ENCODE measurements at places on chromosomes 6 and 20.

GRCh38 chr20:13348311-13349234, 127.5 kb downstream of the ISM1 start:
- no peak for DNase-seq

DNA sequence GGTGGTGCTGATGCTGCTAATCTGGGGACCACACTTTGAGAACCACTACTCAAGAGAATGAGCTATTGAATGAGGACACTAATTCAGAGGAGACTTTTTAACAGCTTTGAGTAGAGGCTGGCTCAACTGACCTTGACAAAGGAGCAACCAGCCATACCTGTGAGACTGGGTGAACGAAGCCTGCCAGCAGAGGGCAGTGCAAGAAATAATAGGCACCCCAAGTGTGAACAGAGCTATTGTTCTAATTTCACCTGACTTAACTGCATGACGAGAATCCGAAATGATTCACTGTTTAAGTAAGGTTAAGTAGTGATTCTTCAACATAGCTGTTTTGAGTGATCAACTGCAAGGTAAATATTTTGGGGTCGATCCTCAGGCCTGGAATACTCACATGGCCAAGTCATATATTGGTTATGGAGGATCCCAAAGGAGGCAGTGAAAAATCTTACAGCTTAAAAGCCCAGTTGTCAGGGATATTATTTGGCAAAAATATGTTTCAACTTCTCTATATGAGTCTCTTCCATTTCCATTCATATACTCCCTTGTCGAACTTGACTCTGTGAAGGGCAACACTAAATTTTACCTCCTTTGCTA, 550.5 kb upstream of the MARCKS start:
- DNase-seq, result peak; percentile 36

GRCh38 chr6:6685249-6686040, 96.9 kb downstream of the LY86 start:
- no peak for DNase-seq

GRCh38 chr20:38872491-38873049, 53.6 kb upstream of the FAM83D start:
- DNase-seq, result no peak

DNA sequence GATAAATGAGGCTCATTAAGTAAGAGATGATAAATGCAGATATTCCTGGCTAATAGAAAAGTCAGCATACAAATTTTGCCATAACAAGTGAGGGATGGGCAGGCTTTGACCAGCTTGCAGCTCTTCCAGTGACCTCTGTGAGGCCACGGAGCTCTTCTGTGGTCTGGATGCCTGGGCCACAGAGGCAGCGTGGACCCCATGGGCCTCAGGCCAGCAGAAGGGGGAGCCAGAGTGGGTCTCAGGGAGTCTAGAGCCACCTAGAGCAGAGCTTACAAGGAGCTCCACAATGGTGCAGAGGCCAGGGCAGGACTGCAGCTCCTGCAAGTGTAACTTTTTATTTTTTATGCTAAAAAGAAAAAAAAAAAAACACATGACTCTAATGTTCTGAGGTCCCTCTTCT, 165.1 kb downstream of the ARID1B start:
- no peak for DNase-seq

DNA sequence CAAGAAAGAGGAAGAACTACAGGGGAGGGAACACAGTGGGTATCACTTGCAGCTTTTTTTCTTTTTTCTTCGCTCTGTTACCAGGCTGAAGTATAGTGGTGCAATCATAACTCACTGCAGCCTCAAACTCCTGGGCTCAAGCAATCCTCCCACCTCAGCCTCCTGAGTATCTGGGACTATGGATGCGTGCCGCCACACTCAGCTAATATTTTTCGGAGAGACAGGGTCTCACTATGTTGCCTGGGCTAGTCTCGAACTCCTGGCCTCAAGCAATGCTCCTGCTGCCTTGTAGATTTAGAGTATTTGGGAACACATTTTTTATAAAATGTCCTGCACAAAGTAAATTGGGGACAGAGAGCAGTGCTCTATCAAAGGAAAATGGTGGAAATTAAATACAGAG, 28.3 kb downstream of the PARD6B start:
- DNase-seq, result no peak

- DNase-seq, result no peak
Observed at GRCh38 chr6:157974967-157975366, 6.7 kb upstream of the SYNJ2 start.

DNA sequence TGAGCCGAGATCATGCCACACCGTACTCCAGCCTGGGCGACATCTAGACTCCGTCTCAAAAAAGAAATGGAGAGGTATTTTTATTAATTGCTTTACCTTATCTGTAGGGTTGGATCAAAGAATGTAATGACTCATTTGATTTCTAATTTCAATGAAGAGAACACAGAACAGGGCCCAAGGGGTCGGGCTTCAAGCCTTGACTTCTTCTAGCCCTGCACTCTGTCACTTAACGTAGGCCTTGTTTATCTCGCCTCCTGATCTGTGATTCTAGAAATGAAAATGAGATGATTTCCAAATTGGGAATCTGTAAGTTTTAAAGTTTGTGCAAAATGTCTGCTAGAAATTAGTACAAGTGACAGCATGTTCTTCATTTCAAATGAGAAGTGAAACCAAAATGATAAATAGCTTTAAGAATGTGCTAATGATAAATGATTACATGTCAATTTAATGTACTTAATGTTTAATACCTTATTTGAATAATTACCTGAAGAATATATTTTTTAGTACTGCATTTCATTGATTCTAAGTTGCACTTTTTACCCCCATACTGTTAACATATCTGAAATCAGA, 180.5 kb downstream of the SLC16A10 start:
- DNase-seq, result no peak

DNA sequence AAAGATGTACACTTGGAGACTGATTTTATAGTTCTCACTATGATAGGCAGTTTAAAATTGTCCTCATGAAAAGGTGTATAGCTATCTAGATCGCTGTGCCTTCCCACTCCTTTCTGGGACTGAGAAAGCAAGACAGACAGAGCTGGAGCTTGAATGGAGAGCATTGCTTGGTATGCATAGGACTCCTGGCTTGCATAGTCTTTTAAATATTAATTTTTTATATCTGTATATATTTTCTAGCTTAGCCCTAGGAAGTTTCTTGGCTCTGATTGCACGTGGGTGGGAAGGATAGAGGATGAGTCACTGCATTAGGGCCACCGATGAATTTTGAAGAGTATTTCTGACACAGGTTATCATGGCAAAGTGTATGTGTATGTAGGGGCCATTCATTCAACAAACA, 150.0 kb upstream of the SPACA1 start:
- DNase-seq, result no peak

DNA sequence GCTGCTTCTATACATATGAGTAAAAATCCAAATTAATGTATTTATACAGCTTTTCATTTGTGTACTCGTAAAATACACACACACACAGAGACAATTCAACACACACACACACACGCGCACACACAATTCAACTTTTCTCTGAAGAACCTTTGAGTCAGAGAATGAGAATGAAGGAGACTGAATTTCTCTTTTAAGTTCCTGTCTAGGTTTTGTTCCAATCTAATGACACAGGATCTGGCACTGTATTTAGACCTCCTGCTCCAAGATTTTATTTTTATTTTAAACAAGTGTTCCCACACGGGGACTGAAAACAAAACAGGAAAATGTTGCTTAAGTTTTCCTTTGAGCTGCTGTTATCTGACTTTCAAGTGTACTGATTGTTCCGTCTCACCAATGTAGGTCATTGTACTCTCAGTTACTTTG, 250.8 kb downstream of the LAMA2 start:
- DNase-seq, result no peak

- DNase-seq, result no peak
Observed at GRCh38 chr6:140202964-140203515, 828.6 kb upstream of the CITED2 start.

GRCh38 chr6:79042088-79042798, 35.8 kb downstream of the PHIP start:
- DNase-seq, result no peak

DNA sequence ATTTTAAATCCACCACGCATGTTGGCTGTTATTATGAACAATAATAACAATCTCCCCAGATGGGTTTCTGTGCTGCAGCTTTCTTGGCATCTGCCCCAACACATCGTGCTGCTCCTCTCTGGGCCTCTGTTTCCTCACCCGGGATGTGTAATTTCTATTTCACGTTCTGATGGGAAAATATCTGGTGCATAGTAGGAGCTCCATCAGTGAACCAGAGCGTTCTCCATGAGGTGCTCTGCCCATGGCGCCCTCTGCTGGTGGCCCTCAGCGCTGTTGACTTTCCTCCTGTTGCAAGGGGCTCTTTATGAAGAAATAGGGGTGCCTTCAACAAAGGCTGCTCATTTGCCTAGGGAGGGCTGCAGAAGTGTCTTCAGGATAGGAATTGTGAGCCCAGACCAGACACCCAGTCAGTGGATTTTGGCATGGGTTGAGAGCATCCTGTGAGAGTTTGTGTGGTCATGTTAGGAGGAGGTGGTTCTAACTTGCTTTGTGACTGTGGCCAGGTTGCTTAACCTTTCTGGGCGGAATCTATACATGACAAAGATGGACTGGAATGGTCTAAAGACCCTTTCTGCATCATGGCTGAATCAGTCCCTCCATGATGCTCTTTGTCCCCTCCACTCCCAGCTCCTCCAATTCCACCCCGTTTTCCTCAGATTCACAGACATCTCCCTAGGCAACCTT, 8.1 kb downstream of the SCRT2 start:
- peak; percentile 62 for DNase-seq

GRCh38 chr6:12336121-12336971, 46.2 kb downstream of the EDN1 start:
- DNase-seq, result no peak

DNA sequence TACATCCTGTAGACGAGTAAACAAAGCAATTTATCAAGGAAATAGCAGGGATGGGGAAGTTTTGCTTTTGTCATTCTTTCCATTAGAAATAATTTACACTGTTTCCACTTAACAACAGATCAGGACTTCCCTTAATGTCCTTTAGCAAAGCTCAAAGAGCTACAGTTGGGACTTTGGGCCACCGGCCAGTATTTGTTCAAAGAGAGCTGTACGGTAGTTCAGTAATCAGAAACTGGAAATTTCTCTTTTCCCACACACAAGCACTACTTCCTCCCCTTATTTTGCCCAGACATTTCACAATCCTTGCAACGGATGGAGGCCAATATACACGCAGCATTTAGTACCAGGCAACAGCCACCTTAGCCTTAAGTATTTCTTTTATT, 12.1 kb upstream of the HINT3 start:
- no peak for DNase-seq

- no peak for DNase-seq
Observed at GRCh38 chr6:26243752-26244151, 121.2 kb upstream of the BTN3A2 start.

- DNase-seq, result no peak
Observed at GRCh38 chr6:15077961-15078360, 167.9 kb upstream of the JARID2 start.

- no peak for DNase-seq
Observed at GRCh38 chr20:652615-653109, 338 bp downstream of the SRXN1 start.

- DNase-seq, result peak; percentile 42
Observed at GRCh38 chr6:132763269-132763668, 5.6 kb upstream of the VNN2 start.

GRCh38 chr6:79570129-79571029, 33.1 kb upstream of the LCA5 start:
- DNase-seq, result no peak

- no peak for DNase-seq
Observed at GRCh38 chr20:37914672-37915433, 11.9 kb downstream of the VSTM2L start.

DNA sequence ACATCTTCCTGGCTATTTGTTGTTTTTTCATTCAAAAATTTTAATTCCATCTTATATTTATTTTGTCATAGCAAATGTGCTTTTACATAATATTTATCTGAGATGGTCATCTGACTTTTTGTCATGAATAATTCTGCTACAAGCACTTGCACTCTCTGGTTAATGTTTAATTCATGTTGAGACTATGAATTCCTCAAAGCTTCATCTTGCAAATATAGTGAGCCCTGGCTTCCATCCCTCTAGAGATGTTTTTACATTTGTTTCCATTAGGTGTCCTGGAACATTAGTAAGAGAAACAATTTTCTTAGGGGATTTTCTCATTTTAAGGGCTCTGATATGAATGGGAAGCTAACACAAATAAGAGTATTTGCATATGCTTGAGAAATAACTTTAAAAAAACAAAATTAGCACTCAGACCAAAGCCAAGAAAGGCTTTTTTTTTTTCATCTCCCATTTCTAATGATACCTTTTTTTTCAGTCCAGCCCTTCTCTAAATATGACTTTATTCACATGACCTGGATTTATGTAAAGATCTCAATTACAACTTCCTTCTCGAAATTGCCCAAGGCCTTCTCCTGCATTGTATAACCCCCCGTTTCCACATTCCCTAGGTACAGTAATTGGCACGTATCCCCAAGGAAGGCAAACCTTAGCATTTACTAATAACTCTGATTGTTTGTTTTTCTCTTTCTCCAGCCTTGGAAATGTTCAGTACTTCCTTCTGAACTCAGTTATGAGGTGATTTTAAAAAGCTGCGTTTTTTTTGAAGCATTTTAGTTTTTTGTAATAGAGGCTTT, 797.0 kb upstream of the GJE1 start:
- no peak for DNase-seq

DNA sequence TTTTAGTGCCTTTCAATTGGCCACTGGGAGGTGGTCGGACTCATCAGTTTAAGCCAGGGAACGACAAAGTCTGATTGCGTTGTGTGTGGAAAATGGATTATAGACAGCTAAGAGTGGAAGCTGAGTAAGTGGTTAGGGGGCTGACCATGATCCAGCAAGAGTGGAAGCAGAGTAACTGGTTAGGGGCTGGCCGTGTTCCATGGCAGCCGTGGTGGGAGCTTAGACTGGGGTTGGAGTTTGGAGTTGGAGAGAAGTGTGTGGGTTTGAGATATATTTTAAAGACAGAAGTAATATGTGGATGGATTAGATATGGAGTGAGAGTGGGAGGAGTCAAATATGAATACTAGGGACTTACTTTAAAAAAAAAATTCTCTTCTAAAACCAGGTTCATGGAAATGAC, 41.7 kb downstream of the LRRN4 start:
- DNase-seq, result no peak

- no peak for DNase-seq
Observed at GRCh38 chr6:151044465-151045441, 179.3 kb downstream of the MTHFD1L start.
